ENCODE measurements at places on chromosomes 4 and X.

DNA sequence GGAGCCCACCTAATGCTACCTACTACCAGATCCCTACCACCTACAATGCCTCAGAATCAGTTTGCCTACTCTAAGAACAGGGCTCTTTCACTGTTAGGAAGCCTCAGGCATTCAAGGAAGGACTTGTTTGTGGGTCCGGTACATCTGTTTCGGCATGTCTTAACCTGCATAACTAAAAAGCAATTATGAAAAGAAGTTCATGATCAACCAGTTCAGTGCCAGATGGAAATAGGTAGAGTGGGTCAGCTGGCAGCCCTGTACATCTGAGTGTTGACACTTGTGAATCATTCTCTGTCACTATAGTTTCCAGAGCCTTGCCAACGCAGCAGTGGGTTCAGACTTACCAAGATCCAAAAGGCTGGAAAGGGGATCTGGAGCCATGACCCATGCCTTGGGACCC, 3.3 kb downstream of the TMEM185A start:
- no peaks in the 10 kb centered on the region for H3K36me3 ChIP-seq
- peaks cover 16% of the 10 kb centered on the region for H3K4me1 ChIP-seq
- H3K27ac ChIP-seq = no peak overlapping the region
- no peaks in the 10 kb centered on the region for H3K27me3 ChIP-seq
- DNase-seq = no peak

- H3K4me3 ChIP-seq = no peak overlapping the region
- H3K27me3 ChIP-seq = no peaks in the 10 kb centered on the region
- H3K27ac ChIP-seq = no peak overlapping the region
- DNase-seq = no peak
- no peaks in the 10 kb centered on the region for H3K4me1 ChIP-seq
Observed at GRCh38 chr4:188680004-188680666, 540.9 kb downstream of the TRIML1 start.

GRCh38 chr4:54066718-54067129, 2.3 kb upstream of the CHIC2 start:
- no peaks in the 10 kb centered on the region for H3K27me3 ChIP-seq
- no peak overlapping the region for H3K27ac ChIP-seq
- no peak overlapping the region for H3K4me3 ChIP-seq
- no peak for DNase-seq
- no peaks in the 10 kb centered on the region for H3K36me3 ChIP-seq

GRCh38 chr4:84917869-84918600, 48.5 kb downstream of the WDFY3 start:
- no peaks in the 10 kb centered on the region for H3K36me3 ChIP-seq
- no peak for DNase-seq
- no peak overlapping the region for H3K27ac ChIP-seq
- H3K27me3 ChIP-seq = no peaks in the 10 kb centered on the region
- H3K4me3 ChIP-seq = no peak overlapping the region

DNA sequence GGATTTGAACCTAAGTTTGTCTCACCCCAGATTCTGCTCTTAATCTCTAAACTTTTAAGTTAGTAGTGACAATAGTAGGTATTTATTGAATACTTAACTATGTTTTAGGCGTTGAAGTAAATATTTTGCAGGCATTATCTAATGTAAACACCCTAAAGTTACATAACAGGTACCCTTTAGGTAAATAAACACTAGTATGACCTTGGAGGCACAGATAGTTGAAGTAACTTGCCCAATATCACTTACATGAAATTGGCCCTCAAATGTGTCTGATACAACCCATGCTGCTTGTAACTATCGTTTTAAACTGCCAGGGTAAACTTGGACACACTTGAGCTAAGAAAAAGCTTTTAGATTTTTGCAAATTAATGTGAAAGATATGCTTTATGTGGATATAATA, 3.0 kb downstream of the HPRT1 start:
- H3K27ac ChIP-seq = no peak overlapping the region
- H3K4me1 ChIP-seq = peaks cover 11% of the 10 kb centered on the region
- H3K27me3 ChIP-seq = no peaks in the 10 kb centered on the region
- no peak overlapping the region for H3K4me3 ChIP-seq
- no peak for DNase-seq

GRCh38 chr4:3674479-3674851, 91.7 kb upstream of the ADRA2C start:
- H3K36me3 ChIP-seq = no peaks in the 10 kb centered on the region
- no peak for DNase-seq
- no peak overlapping the region for H3K27ac ChIP-seq

DNA sequence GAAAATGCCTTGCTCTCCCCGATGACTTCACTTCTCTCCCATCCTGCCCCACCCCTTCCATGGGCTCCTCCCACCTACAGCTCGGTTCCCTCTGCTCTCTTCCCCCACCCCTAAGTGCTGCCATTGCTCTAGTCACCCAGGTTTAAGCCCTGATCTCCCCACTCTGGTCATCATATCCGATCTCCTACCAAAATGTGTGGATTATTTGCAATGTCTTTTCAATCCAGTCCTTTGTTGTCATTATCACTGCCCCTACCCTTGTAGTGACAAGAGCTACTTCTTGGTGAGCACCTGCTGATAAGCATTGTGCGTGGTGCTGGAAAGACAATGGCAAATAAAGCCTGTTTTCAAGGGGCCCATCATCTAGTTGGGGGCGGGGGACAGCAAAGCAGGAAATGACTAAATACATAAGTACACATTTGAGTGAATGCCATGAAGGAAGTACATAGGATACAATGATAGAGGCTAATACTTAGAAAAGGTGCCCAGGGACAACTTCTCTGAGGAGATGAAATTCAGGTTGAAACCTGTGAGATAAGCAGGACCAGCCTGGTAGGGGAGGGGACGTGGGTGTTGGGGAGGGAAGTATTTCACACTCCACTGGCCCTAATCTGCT, 63.8 kb downstream of the DLG3 start:
- H3K4me3 ChIP-seq = no peak overlapping the region
- H3K36me3 ChIP-seq = no peaks in the 10 kb centered on the region
- H3K4me1 ChIP-seq = no peaks in the 10 kb centered on the region

GRCh38 chr4:109043286-109043685, 259.2 kb downstream of the COL25A1 start:
- no peaks in the 10 kb centered on the region for H3K36me3 ChIP-seq
- H3K27ac ChIP-seq = no peak overlapping the region
- no peak overlapping the region for H3K4me3 ChIP-seq
- no peak for DNase-seq
- no peaks in the 10 kb centered on the region for H3K27me3 ChIP-seq

All from B cell (primary cell).